ENCODE measurements at places on chromosomes 16 and 17.

DNA sequence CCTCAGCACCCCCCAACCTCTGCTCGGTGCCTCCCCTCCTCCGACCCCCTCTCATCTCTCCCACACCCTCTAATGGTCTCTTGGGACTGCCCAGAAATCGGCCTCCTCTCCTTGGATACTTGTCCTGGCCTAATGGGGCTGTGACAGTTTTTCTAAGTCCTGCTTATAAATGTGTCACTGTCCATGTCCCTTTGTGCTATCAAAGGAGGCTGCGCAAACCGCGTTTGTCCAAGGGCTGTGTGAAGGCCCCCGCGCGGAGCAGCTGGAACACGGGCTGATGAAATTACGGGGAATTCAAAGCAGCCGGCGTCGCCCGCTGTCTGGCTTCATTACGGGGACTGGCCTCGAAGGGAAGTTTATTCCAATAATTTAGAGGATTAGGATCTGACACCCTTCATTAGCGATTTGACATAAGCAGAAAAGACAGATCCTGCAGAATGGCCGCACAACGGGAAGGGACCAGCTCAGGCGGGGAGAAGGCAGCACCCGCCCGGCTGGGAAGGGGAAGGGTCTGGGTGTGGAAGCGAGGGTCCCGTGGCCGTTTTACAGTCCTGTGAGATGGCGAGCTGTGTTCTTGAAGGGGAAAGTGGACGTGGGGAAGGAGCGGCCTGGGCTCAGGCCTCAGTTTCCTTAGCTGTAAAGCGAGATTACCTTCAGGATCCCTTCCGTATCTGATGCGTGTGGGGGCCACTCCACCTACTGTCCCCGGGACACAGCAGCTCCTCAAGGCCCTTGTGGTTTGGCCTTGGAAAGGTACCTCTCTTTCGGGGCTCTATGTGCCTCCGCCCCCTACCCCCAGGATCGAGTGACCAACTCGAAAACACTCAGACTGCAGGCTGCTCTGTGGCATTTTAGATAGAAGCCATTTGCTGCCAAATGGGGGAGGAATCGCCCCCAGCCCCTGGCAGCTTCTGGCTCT is 1.6 kb upstream of the WFIKKN2 start:
- DNase-seq: no peak

DNA sequence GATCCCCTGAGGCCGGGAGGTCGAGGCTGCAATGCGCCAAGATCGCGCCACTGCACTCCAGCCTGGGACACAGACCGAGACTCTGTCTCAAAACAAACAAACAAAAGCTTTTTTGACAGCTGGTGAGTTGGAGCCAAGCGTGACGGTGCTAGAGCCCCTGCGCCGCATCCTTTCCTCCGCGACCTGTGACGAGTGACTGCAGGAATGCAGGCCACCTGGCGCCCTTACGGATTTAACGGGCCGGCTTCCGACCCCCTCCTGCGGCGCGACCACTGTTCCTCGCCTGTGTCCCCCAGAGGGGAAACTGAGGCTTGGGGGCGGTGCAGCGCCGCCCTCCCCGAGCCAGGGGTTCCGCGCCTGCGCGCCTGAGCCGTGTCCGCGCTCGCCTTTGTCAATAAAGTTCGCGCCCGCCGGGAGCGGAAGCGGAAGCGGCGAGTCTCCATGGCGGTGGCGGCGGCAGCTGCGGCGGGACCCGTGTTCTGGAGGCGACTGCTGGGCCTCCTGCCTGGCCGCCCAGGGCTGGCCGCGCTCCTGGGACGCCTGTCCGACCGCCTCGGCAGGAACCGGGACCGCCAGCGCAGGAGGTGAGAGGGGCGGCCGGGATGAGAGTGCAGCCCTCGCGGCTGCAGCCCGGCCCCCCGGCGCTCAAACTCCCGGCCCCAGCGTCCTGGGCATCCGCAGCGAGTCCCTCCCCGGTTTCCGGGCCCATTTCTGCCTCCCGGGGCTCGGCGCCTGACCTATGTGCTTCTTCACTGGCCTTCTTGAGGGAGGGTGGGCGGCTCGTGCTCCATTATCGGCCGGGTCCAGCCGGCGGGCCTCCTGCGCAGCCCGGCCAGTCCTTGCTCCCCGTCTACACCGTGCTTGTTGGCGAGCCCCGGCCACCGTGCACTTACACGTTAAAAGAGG is at the start of gene PGS1:
Gene PGS1 (plus strand): TSS at position 425 of the 906 bp plus-strand sequence. CDS start 17 bp downstream, at position 442.
- peak; percentile 66 for DNase-seq

DNA sequence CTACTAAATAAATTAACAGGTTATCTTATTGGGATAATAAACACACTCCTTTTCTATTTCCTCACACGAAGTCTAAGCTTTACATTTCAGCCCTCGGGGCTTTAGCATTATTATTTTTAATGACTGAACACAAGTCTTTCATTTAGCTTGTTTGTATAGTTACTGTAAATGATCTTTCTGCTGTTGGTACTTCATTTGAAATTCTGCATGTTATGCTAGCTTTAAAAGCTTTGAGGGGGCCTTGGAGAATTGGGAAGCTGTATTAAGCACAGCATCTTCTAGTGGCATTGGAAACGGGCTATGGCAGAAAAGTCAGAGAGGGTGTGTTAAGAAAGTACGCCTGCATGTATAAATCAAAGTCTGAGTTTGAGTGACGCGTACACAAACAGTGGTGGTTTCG is 243.7 kb downstream of the FTO start:
- DNase-seq: no peak

DNA sequence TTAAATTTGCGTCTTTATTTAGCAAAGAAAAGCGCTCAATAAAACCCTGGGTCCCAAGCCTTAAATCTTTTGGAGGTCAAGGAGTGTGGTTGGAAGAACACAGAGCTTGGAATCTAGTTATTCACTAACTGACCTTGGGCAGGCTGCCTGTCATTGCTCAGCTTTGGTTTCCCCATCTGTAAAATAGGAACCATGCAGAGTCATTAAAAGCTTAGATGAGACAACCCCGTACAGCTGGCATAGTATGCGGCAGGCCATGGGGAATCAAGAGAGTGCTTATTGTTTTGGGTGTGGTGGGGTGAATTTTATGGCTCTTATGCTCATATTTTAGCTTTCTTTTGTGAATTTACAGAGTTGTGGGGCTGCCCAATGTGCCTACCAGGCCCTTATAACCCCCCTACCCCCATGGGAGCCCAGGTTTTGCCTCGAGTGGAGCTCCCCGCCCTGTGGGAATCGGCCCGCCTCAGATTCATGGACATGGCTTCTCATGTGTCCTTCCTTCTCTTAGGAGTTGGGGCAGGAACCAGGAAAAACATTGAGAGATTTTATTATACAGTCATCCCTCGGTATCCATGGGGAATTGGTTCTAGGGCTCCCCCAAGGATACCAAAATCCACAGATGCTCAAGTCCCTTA is 113.5 kb downstream of the CLEC16A start:
- DNase-seq: no peak

GRCh38 chr17:7250695-7251627 is 573 bp downstream of the CTDNEP1 start:
- no peak for DNase-seq

GRCh38 chr17:54982399-54982798 is 13.8 kb downstream of the STXBP4 start:
- DNase-seq: no peak

GRCh38 chr17:79942011-79942405 is 93.7 kb downstream of the TBC1D16 start:
- DNase-seq: no peak

DNA sequence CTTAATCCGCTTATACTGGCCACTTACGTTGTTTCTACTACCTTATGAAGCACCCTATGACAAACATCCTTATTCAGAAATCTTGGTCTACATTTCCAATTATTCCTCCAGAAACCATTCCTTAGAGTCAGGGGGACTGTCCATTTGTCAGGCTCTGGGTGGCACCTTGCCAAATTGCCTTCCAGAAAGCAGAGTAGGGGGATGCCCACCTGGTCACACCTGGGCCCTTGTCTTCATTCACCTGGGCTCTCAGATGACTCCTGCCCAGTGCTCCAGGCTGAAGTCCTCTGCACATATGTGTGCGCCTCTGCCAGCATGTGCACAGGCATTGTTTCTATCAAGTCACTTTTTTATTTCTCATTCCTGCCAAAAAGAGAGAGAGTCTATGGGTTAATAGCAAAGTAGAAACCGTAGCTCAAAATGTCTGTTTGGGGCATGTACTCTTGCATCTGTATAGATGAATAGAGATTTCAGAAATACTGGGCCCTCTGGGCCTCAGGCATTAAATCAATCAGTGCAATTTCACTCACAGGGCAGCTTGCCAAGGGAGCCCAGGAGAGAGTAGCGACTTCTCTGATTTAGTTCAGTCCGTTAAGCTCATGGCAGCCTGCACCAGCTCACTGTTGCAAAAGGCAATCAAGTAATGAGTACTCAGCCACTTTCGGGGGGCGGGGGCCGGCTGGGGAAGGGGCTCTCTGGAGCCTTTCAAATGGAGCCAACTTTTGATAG is 104.7 kb downstream of the SOCS1 start:
- DNase-seq: no peak

DNA sequence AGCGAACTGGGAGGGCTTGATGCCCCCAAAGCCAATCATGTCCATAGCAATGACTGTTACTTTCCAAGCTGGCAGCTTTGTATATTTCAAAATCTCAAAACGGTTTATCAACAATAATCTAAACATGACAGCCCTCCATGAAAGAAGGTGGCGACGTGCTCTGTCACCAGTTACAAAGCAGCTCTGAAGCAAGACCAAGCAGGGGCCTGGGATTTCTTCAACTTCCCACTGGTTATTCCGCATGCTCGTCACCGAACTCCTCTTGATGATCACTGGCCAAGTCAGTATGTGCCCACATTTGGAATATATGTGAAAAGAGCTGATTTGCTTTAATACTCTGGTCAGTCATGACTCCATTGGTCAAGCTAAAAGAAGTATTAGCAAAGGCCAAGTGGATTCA is 175.6 kb downstream of the VPS53 start:
- no peak for DNase-seq
